Stimulated activated CD8-positive, alpha-beta memory T cell treated with anti-CD3 and anti-CD28 coated beads, Interleukin-4, amount 100 ng/mL, for 1 hour (primary cell): ENCODE measurements at places on chromosomes 6 and 20.

DNA sequence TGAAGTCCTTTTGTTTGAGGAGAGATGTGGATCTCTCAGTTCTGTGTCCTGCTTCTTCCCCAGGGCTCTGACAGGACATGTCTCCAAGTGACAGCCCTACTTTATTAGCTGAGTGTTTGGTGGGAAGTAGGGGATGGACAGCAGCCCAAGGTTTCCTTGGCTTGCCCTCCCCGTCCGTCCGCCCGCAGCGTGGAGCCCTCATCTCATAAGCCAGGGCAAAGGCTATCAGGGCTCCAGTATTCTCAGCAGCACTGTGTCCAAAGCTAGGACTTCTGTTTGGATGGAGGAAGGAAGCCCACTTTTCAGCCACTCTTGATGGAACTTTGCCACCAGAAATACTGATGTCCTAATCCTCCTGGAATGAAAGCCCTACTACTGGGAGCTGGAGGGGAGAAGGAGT is 13.6 kb downstream of the CDC5L start:
- DNase-seq, result no peak

- no peak for DNase-seq
Measured at GRCh38 chr6:144952456-144953240, 667.5 kb downstream of the UTRN start.

GRCh38 chr6:20575704-20576451 is 41.6 kb downstream of the CDKAL1 start:
- no peak for DNase-seq

- DNase-seq, result no peak
Measured at GRCh38 chr6:133697185-133697584, 191.7 kb upstream of the TCF21 start.

- no peak for DNase-seq
Measured at GRCh38 chr6:14838133-14838583, 407.7 kb upstream of the JARID2 start.

GRCh38 chr6:45970326-45970725 is 45.3 kb downstream of the CLIC5 start:
- no peak for DNase-seq

DNA sequence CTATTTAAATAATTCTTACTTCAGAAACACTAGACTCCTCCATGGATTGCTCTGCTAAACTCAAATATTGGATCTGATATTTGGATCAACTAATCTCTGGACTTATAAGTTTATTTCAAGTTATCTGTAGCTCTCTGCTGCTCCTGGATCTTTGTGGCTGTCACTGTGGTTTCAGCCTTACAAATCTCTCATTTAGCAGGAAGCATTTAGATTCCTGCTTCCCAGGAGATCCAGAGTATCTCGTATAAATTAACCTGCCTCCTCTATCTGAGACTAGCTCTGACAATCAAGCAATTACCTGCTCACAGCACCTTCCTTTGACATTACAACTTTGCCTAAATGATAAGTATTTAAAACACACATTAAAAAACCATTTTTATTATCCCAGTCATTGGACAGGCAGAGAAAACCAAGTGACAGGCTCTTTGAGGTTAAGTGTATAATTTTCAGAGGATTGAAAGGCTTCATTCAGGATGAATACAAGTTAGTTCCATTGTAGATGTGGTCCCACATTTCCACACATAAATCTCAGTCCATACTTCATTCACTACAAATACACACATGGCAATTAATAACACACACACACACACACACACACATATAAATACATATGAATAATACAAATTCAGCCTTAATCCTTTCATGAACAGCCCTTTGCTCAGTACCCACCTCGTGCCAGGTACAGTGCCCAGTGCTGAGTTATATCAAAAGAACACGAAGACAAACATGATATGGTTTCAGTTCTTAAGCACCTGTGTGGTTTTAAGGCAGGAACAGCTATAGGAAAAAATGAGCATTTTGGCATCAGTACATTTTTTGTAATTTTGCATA is 55.5 kb upstream of the PLCB1 start:
- DNase-seq, result no peak
